Caco-2 (cell line): ENCODE measurements at places on chromosomes 7 and 10.

- no peak for DNase-seq
Observed at GRCh38 chr7:7231865-7232264, 49.5 kb downstream of the C1GALT1 start.

DNA sequence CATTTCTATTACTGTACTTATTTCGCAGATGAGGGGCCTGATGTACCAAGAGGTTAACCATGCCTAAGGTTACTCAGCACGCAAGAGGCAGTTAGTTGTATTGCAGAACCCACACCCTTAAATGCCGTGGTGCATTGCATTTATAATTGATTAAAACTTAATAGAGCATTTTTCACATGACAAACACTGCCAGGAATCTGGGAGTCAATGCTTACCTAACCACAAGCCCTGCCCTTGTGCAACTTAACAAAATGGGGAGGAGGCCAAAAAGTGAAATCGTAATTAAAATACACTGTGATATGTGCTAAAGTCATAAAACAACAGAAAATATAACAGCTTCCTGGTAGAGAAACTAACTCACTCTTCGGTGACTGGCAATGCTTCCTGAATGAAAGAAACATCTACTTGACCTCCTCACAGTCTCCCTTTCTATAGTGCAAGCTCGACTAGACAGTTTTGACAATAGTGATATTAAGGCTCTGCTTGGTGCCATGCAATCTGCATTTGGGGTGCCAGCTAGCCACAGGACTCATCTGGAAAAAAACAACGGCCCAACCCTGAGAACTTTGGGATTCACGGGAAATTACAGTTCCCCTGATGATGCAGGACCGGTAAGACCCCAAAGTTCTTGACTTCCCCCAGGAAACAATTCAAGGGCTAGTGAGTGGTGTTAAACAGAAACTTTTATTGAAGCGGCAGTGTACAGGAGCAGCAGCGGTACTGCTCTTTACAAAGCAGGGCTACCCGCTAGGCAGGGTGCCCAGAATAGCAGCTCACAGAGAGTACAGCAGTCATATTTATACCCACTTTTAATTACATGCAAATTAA is 612.4 kb downstream of the TNS3 start:
- DNase-seq: no peak

DNA sequence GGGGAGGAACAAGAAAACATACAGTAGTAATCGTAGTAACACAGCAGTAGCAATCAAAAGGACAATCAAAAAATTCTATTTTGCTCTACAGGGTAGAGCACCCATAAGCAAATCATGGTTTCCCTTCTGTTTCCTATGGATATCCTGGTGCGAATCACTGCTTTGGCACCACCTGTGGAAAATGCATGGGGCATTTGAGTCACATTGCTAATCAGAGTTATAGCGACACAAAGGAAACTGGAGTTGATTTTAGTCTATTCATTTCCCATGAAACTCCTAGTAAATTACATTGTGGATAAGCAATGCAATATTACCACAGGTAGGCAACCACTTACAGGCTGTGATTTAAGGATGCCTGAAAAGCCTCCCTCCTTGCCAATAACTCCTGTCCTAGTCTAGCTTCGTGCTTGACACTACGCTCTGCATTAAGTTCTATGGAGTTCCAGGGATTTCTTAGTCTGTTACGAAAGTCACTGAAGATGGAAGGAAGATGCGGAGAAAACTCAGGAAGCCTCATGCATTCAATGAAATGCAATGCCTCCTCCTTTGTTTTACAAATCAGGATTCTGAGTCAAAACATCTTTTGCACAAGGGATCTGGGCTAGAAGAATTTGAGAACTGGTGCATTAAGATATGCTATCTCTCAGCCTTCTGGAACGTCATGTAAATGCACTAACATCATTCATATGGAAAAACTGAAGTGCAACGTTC is 188.4 kb downstream of the DGKI start:
- DNase-seq: no peak

- no peak for DNase-seq
Observed at GRCh38 chr10:102421507-102421756, 796 bp downstream of the FBXL15 start.
